ENCODE measurements at places on chromosomes 11 and 22. TPM values are rescaled to one million over a fixed set of nuclear protein-coding genes. Genes with fewer than 3 reads are reported as not detected.

TRIM49 gene
- not detected for total RNA-seq

DNA sequence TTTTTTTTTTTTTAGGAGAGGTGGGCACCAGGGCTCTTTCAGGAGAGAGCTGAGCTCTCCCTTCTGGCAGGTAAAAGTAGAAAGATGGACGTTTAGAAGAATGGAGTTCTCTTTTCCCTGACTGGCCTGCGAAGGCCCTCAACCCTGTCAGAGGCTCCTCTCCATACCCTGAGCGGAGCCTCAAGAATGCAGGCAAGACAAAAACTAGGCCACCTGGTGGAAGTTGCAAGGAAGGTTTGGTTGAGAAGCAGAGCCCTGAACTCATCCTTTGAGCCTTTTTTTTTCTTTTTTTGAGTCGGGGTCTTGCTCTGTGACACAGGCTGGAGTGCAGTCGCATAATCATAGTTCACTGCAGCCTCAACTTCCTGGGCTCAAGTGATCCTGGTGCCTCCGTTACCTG is 1.4 kb downstream of the OTOG start:
- DNase-seq, result no peak

ARHGAP8 gene
- not detected for total RNA-seq

LSP1 gene
- 2.4 TPM for total RNA-seq

DNA sequence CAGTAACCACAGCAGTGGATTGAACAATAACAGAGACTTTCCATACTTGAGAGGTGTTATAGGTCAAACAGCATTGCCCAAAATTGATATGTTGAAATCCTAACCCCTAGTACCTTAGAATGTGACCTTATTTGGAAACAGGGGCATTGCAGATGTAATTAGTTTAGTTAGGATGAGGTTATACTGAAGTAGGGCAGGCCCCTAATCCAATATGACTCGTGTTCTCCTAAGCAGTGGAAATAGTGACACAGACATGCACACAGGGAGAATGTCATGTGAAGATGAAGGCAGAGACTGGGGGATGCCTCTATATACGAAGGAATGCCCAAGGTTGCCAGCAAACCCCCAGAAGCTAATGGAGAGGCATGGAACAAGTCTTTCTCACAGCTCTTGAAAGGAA is 270.5 kb downstream of the TENM4 start:
- no peak for DNase-seq

- no peak for DNase-seq
These were observed 65.2 kb upstream of the CDON start for GRCh38 chr11:126127898-126128297.

SLC5A12 gene
- total RNA-seq, result not detected

GRCh38 chr11:134654161-134654915 is 242.3 kb upstream of the B3GAT1 start:
- DNase-seq, result no peak

SCGB1C1 gene
- total RNA-seq, result not detected

GRCh38 chr11:116499396-116500003 is 273.3 kb downstream of the BUD13 start:
- DNase-seq, result peak; percentile 19

DNA sequence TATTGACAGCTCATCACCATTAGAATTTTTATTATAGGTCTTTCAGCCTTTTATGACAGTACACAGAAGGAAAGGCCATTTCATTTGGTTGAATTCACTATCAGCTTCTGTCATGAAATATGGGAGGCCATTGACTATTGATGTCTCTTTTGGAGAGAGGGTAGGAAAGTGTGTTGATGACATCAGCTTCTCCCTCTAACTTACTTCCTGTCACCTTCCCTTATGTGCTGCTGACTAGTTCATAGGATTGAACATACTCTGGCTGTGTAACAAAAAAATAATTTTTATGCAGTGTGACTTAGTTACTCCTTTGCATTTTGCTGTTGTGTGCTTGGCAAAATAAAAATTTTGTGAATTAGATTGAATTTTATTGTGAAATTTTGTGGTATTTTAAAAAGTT is 769.2 kb downstream of the METTL15 start:
- no peak for DNase-seq

DNA sequence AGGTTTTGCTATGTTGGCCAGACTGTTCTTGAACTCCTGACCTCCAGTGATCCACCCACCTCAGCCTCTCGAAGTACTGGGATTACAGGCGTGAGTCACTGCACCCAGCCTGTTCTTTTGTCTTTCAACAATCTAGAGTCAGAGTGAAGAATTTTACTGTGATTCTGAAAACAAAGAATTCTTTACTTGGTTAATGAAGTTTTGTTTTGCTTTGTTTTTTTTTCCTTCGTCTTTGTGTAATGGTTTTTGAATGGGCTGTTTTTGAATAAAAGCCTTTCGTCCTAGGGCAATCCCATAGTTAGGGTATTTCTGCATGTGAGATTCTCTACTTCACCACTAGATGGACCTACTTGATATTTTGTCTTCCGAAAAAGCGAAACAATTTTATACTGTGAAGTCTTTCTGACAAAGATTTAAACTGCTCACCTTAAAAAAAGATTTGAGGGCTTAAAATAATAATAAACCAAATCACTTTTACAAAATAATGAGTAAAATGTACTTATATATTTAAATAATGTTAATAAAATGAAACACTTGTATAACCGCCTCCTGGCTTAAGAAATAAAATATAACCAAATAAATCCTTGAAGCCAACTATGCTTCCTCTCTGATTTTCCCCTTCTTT is 43.4 kb upstream of the SC5D start:
- peak; percentile 54 for DNase-seq

DNA sequence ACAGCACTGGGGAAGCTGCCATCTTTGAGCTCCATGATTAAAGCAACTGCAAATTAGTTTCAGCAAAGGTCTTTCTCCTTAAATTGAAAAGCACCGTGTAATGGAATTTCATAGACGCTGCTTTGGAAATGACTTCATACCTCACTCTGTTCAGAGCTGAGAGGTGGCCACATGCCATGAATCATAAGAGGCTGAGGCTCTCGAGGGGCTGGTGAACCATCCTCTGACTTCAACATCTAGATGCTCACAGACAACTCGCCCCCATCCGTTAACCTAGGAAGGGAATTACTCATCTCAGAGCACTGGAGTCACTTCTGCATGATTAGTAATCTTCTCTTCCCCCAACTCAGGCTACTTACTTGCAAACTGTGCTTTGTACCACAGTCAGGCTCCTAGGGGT is 122.3 kb downstream of the RCN1 start:
- DNase-seq, result peak; percentile 83

IPO7 gene
- total RNA-seq, result 88.7 TPM

DNA sequence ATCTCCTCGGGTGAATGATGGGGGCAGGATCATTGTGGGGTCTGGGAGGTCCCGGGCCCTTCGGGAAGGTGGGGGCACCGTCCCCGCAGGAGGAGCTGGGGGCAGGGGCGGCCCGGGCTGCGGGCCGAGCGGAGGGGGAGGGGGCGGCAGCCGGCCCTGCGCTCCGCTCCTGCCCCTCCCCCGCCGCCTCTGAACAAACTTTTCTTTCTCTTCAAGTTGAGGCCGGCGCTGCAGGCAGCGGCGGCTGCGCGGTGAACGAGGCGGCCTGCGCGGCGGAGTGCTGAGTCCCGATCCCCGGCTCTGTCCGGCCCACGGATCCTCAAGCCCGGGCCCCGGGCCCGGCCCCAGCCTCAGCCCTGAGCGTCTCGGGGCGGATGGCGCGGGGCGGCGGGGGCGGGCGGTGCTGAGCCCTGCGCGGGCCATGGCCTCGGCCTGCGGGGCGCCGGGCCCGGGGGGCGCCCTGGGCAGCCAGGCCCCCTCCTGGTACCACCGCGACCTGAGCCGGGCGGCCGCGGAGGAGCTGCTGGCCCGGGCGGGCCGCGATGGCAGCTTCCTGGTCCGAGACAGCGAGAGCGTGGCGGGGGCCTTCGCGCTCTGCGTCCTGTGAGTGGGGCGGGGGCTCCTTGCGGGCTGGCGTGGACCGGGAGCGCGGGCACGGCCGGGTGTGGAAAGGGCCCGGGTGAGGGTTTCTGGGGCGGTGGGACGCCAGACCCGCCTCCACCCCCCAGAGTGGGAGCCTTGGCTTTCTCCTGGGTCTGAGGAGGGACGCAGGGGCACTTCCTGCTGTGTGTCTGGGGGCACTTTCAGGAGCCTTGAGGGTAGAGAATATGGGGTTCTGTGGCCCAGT is at the start of gene INPPL1:
Gene INPPL1 (plus strand): TSS at position 204 of the 847 bp plus-strand sequence. CDS start 218 bp downstream, at position 422.
- peak; percentile 37 for DNase-seq

DNA sequence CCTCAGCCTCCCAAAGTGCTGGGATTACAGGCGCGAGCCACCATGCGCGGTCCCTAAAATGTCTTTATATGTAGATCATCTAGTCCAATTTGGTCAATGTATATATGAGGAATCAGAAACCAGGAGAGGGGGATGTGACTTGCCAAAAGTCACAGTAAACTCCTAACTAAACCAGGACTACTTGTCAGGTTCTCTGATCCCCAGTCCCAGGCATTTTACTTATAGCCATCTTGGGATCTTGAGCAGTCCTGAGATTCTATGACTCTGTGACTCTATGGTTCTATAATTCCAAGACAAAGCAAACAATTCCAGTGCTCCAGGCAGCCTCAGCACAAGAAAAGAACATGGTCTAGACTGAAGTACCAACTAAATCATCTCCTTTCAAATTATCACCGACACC is at the start of gene MS4A5:
Gene MS4A5 (plus strand): TSS at position 301 of the 400 bp plus-strand sequence. CDS start 103 bp downstream, outside the sequence.
- DNase-seq, result no peak

DDIAS gene
- total RNA-seq, result 23.4 TPM

OR52N4 gene
- total RNA-seq, result not detected

DNA sequence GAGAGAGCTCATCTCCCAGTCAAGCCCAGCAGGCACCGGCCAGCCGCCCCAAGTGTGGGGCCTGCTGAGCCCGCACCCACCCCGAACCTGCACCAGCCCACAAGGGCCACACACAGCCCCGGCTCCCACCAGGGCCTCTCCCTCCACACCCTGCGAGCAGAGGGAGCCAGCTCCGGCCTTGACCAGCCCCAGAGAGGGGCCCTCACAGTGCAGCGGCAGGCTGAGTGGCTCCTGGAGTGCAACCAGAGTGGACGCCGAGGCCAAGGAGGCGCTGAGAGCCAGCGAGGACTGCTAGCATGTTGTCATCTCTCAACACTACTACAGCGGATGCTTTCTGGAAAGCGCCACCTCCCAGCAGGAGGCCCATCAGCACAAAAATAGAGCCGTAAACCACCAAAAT is 10.9 kb downstream of the DEFB108B start:
- no peak for DNase-seq

RAB39A gene
- 1.1 TPM for total RNA-seq

Data from RPMI7951 (cell line).